ENCODE measurements at places on chromosomes 3 and 15.

DNA sequence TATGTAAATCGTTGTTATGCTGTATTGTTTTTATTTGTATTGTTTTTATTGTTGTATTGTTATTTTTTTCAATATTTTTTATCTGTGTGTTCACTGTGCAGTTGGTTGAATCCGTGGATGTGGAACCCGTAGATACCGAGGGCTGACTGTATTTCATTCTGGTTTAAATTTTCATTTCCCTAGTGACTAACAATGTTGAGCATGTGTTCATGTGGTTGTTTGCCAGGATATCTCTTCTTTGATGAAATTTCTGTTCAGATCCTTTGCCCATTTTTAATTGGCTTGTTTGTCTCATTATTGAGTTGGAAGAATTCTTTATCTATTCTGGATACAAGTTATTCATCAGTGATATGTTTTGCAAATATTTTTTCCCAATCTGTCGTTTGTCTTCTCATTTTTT, 29.7 kb downstream of the STOML1 start:
- no peak for DNase-seq

- DNase-seq, result no peak
These were observed 924.3 kb upstream of the GBE1 start for GRCh38 chr3:82685761-82686160.

DNA sequence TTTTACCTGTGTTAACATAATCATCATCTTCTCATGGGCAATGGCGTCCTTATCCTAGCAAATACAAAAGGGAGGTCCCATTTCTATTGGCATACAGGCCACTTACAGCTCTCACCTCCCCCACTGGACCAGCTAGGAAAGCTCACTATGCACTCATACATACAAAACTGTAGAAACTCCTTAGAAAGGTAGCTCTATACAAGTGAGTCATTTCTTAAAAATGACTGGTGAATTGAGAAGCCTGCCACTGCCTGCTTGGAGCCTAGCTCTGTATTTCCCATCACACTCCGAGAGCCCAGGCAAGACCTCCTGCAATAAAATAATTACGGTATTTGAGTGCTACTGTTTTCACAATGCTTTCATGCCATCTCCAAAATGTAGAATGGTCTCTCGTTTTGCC, 321.8 kb downstream of the ULK4 start:
- no peak for DNase-seq

- no peak for DNase-seq
These were observed 9.1 kb downstream of the CLCN2 start for GRCh38 chr3:184352149-184352785.

DNA sequence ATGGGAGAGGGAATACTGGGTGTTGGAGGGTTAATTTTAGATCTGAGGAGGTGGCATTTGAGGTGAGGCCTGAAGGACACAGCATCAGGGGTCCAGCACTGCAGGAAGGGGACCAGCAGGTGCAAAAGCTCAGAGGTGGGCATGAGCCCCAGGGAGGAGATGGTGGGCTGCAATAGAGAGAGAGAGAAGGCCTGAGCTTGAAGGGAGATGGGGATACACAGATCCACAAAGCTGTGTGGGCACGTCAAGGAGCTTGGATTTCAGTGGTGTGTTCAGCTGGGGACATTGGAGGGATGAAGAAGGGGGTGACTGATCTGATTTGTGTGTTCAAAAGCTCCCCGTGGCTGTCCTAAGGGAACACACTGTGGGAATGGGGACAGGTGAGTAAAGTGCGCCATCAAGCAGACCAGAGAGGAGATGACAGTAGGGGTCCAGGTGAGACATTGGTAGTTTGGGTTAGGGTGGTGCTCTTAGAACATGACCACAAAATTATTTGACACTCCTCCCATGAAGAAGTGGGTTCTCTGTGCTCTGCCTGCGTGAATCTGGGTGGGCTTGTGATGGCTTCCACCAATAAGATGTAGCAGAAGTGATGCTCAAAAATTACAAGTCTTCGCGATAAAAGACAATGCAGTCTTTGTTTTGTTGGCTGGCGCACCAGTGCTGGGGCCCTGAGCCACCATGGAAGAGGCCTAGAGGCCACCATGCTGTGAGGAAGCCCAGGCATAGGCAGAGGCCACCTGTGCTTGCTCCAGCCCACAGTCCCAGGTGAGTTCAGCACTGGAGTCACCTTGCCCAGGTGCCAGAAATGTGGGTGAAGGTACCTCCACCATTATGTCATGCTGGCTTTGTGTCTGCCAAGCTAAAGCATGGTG, 1.9 kb upstream of the WNT7A start:
- DNase-seq, result peak; percentile 30

- no peak for DNase-seq
These were observed 267.7 kb downstream of the ZBTB20 start for GRCh38 chr3:114879059-114880031.

DNA sequence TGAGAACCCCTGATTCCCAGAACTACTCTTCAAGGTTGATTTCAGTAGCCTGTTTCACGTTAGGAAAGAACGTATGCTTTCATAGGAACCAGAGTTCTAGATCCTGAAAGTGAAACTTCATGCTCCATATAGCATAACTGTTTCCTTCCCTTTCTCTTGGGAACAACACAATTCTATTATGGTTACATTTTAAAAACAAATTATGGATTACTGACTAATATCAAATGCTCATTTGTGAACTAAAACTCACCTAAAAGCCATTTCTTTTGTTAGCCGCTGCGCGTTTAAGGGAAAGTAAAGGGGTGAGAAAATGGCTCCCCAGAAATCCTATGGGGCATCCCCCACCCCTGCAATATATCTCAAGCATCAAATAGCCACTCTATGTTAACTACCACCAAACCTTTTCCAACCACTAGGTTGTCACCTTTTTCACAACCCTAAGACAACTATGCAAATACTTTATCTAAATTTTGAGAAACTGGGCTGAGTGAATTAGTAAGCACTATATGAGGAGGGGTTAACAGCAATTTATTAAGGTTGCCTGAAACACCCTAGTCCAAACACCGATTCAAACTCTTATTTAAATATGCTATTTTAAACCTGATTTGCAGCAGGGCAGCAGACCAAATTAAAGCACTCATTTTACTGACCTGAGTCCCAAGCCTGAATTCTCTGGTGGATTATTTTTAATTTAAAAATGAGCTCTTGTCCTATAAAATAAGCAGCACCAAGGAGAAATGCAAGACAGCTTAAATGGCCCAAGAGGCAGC, 2.4 kb downstream of the SIAH2 start:
- no peak for DNase-seq

DNA sequence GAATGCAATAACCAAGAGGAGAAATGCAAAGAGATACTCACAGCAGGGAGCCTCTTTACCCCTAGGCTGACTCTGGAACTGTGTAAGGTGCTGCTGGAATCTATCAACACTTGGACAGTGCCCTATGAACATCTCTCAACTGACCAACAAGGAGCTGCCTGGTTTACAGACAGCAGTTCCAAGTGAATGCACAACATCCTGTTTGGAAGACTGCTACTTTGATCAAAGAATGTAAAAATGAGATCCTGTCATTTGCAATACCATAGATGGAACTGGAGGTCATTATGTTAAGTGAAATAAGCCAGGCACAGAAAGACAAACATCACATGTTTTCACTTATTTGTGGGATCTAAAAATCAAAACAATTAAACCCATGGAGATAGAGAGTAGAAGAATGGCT, 136.3 kb downstream of the IMPG2 start:
- no peak for DNase-seq

- no peak for DNase-seq
These were observed 20.4 kb upstream of the TPM1 start for GRCh38 chr15:63022181-63022580.

GRCh38 chr3:167302678-167303077, 77.4 kb downstream of the ZBBX start:
- DNase-seq, result no peak

DNA sequence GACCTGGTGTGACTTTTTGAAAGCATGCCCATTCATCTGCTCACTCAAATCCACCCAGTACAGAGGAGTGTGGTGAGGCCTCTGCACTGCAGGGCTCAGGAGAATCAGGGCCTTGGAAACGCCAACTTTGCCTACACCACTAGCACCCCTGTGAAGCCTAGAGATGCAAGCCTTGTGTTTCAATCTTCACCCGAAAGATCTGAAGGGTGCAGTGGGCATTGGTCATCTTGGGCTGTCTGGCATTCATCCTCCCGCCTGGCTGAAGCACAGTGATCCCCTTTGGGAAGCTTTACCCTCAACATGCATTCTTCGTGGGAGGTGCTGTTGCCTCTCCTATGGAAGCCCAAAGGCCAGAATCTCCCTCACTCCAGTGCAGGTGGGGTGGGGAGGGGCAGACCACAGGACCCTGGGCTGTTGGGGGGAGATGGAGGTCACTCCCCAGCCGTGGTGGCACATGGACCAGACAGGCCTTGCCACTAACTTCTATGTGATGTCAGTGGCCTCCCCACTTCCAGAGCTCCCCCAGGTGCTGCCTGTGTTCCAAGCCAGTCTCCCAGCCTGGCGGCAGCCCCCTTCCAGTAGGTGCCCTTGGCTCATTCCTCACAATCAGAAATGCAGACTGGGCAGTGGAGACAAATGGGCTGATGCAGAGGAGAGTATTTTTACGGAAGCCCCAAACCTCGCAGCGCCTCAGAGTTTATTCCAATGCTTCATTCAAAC, 92.5 kb downstream of the ADAMTS17 start:
- no peak for DNase-seq

- no peak for DNase-seq
These were observed 27.3 kb downstream of the SERP1 start for GRCh38 chr3:150519026-150519425.

All from islet precursor cell (in vitro differentiated cells).